Panc1 (cell line): ENCODE measurements at places on chromosomes 5 and 9.

- H3K4me1 ChIP-seq = peaks cover 7% of the 10 kb centered on the region
- no peaks in the 10 kb centered on the region for H3K27me3 ChIP-seq
- H3K36me3 ChIP-seq = no peaks in the 10 kb centered on the region; the same call in 1 of the 2 replicates
Observed at GRCh38 chr9:97039514-97039860, 545 bp upstream of the CTSV start.

DNA sequence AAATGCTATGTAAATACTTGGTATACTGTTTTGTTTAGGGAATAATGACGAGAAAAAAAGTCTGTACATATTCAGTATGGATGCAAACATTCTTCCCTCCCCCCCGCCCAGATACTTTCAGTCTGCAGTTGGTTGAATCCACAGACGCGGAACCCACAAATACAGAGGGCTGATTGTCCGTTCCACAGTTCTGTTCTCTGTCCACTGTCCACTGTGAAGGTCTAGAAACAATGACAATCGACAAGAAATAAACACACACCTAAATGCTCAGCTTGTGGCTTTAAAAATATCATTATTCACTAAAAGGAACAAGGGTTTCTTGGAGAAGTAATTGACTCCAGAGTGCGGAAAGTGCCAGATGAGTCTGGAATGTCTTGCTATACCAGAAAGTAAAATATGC, 109.1 kb downstream of the TMEM161B start:
- H3K4me3 ChIP-seq = no peak overlapping the region
- no peak overlapping the region for H3K27ac ChIP-seq
- DNase-seq = no peak
- no peaks in the 10 kb centered on the region; the same call in 1 of the 2 replicates for H3K27me3 ChIP-seq

DNA sequence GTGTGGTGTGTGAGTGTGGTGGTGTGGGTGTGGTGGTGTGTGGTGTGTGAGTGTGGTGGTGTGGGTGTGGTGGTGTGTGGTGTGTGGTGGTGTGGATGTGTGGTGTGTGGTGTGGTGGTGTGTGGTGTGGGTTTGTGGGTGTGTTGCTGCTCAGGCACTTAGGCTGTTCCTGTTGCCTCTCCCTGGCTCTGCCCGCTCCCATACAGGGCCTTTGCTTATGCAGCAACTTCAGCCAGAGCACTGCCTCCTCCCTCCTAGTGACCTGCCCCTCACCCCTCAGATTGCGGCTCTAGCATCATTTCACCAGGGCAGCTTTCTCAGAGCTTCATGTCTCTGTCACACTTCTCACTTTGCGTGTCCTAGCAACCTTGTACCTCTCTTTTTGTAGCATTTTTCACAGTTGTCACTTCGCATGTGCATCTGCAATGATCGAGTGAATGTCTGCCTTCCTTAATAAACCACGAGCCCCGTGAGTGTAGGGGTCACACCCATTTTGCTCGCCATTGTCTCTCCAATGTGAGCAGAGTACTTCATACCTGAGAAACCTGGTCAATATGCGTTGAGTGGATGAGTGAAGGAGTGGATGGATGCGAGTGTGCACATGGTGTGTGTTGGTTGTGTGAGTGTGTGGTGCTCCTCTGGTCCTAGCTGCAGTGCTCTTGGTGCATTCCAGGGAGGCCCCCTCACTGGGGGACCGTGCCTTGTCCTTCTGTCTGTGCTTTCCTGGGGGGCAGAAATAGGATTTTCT, 167.9 kb upstream of the PANK3 start:
- no peak for DNase-seq
- no peaks in the 10 kb centered on the region for H3K4me1 ChIP-seq
- H3K4me3 ChIP-seq = no peak overlapping the region
- no peak overlapping the region for H3K27ac ChIP-seq
- H3K36me3 ChIP-seq = no peaks in the 10 kb centered on the region
- H3K27me3 ChIP-seq = no peaks in the 10 kb centered on the region

DNA sequence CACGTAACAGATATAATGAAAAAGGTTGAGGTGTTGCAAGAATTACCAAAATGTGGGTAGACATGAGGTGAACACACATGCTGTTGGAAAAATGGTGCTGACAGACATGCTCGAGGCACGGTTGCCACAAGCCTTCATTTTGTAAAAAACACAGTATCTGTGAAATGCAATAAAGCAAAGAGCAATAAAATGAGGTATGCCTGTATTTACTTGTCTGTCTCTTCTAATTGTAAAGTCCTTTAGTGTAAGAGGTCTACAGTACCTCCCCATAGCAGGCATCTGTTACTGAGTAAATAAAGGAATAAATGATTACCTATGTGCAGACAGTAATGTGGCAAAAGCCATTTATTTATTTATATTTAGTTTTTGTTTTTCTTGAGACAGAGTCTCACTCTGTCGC, 3.0 kb upstream of the CAST start:
- H3K4me1 ChIP-seq = peaks cover 12% of the 10 kb centered on the region; the same call in 1 of the 2 replicates

DNA sequence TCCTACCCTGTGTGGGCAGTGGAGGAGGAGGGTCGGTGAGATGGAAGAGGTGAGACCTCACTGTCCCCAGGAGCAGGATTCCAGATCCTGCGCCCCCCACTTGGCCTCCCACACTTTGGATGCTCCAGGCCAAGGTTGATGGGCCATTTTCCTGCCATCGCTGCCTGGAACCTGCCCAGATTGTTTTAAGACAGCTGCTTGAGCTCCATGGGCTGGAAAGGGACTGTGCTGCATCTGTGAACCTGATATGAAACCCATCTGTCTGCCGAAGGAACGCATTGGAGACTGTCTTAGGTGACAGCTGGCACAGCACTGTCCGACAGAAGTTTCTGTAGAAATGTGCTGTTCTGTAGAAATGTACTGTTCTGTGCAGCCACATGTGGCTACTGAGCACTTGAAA, 72.7 kb upstream of the SLC25A48 start:
- no peak for DNase-seq
- no peak overlapping the region for H3K4me3 ChIP-seq
- peaks cover 13% of the 10 kb centered on the region for H3K27me3 ChIP-seq
- H3K36me3 ChIP-seq = no peaks in the 10 kb centered on the region

- no peaks in the 10 kb centered on the region for H3K27me3 ChIP-seq
- H3K36me3 ChIP-seq = no peaks in the 10 kb centered on the region
Observed at GRCh38 chr9:130541533-130541932, 37.8 kb upstream of the FUBP3 start.
